ENCODE measurements at places on chromosomes 5 and 9. TPM values are rescaled to one million over a fixed set of nuclear protein-coding genes. Genes with fewer than 3 reads are reported as not detected.

- no peaks in the 10 kb centered on the region for H3K4me1 ChIP-seq
- no peak overlapping the region for H3K4me3 ChIP-seq
- no peak overlapping the region for H3K27ac ChIP-seq
- no peak for DNase-seq
- no peaks in the 10 kb centered on the region for H3K36me3 ChIP-seq
Observed at GRCh38 chr5:60497706-60498500, 202.1 kb downstream of the DEPDC1B start.

DNA sequence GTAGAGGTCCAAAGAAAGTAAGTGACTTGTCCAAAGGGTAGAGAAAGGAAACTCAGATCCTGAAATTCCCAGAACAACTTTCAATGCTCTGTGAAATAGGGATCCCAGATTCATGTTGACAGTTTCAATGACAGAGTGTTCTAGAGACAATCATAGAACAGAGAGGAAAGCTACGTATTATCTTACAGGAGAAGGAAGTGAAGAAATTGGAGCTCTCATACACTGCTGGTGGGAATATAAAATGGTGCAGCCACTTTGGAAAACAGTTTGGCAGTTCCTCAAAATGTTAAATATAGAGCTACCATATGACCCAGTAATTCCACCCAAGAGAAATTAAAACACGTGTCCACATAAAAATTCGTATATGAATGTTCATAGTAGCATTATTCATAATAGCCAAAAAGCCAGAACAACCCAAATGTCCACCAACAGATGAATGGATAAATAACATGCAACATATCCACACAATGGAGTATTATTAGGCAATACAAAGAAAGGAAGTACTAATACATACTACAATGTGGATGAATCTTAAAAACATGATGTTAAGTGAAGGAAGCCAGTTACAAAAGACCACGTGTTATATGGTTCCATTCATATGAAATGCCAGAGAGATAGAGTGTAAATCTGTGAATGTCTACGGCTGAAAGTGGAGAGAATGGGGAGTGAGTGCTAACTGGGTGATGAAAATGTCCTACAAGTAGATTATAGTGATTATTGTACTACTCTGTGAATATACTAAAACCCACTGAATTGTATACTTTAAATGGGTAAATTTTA, 197.1 kb downstream of the NTRK2 start:
- H3K27me3 ChIP-seq: peaks cover 5% of the 10 kb centered on the region
- no peaks in the 10 kb centered on the region for H3K36me3 ChIP-seq
- H3K27ac ChIP-seq: no peak overlapping the region
- no peaks in the 10 kb centered on the region for H3K4me1 ChIP-seq
- no peak for DNase-seq
- H3K4me3 ChIP-seq: no peak overlapping the region

DNA sequence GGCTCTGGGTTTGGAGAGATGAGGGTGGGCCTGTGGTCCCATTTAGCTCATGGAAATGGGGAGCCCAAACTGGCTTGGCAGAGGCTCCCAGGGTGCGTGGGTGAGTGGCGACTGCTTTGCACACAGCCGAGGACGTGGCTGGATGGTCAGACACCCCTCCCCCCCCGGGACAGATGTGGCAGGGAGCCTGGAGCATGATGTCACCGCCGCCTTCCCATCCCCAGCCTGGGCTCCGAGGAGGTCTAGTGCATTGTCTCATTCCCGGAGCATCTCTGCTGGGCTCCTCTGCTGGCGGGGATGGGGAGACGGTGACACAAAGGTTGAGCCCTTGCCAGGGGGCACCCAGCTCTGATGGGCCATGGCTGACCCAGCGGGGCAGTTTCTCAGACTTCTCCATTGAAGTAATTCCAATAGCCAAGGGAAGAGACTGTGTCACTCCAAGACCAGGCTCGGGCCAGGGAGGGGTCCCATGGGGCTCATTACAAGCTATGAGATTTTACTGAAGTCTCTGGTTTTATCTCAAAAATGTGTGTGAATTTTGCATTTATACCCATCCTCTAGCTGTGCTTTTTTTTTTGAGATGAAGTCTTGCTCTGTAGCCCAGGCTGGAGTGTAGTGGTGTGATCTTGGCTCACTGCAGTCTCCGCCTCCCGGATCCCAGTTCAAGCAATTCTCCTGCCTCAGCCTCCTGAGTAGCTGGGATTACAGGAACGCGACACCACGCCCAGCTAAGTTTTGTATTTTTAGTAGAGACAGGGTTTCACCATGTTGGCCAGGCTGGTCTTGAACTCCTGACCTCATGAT, 36.1 kb downstream of the HMCN2 start:
- H3K4me1 ChIP-seq: no peaks in the 10 kb centered on the region
- H3K36me3 ChIP-seq: no peaks in the 10 kb centered on the region
- no peak for DNase-seq
- no peak overlapping the region for H3K4me3 ChIP-seq
- H3K27me3 ChIP-seq: no peaks in the 10 kb centered on the region
- no peak overlapping the region for H3K27ac ChIP-seq

FOXD4L3 gene
- total RNA-seq: not detected

DNA sequence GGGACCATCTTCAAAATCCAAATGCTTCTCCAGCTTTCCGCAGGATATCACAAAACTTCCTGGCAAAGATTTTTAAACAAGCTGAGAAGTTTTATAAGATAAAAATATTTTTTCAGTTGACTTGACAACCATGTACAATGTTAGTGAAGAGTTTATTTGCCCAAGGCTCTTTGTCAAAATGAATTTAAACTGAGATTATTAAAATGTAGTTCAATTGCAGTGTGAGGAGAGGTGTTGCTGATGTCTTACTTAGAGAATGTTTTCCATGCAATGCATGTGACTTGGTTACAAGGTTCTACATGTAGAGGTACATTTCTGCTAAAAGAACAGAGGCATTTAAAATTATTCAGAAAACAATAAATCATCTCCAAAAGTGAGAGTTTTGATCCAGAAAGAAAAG, 131.4 kb upstream of the MINAR2 start:
- H3K27me3 ChIP-seq: no peaks in the 10 kb centered on the region
- H3K36me3 ChIP-seq: no peaks in the 10 kb centered on the region
- H3K4me3 ChIP-seq: no peak overlapping the region
- no peak overlapping the region for H3K27ac ChIP-seq
- DNase-seq: no peak
- H3K4me1 ChIP-seq: no peaks in the 10 kb centered on the region

GRCh38 chr5:60687927-60688720, 11.8 kb downstream of the DEPDC1B start:
- peaks cover 21% of the 10 kb centered on the region for H3K36me3 ChIP-seq
- no peaks in the 10 kb centered on the region for H3K27me3 ChIP-seq
- H3K4me1 ChIP-seq: peaks cover 4% of the 10 kb centered on the region
- DNase-seq: no peak
- no peak overlapping the region for H3K27ac ChIP-seq

- H3K4me1 ChIP-seq: peaks cover 48% of the 10 kb centered on the region
- peak overlapping the region; percentile 76 for H3K4me3 ChIP-seq
- peaks cover 9% of the 10 kb centered on the region for H3K27me3 ChIP-seq
Observed at GRCh38 chr9:110143485-110143884, 64.5 kb downstream of the C9orf152 start.

- no peak for DNase-seq
- peaks cover 8% of the 10 kb centered on the region for H3K4me1 ChIP-seq
- H3K27me3 ChIP-seq: peaks cover 14% of the 10 kb centered on the region
Observed at GRCh38 chr9:90044710-90045151, 439.9 kb downstream of the GADD45G start.

- DNase-seq: no peak
- H3K4me1 ChIP-seq: no peaks in the 10 kb centered on the region
Observed at GRCh38 chr9:70172532-70172931, 86.2 kb upstream of the SMC5 start.

GRCh38 chr9:136285501-136286358, 18.2 kb downstream of the CCDC187 start:
- H3K4me1 ChIP-seq: peaks cover 2% of the 10 kb centered on the region
- H3K27ac ChIP-seq: no peak overlapping the region
- no peaks in the 10 kb centered on the region for H3K27me3 ChIP-seq
- no peak for DNase-seq
- H3K4me3 ChIP-seq: no peak overlapping the region

BRD3 gene
- total RNA-seq: 54.1 TPM

DNA sequence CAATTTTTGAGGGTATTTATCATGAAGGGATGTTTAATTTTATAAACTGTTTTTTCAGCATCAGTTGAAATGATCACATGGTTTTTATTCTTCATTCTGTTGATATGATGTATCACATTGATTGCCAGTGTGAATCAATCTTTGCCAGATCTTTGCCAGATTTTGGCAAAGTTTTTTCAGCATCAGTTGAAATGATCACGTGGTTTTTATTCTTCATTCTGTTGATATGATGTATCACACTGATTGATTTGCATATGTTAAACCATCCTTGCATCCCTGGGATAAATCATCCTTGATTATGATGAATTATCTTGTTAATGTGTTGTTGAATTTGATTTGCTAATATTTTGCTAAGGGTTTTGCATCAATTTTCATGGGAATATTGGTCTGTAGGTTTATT, 140.9 kb upstream of the TAS2R1 start:
- no peak for DNase-seq
- H3K36me3 ChIP-seq: no peaks in the 10 kb centered on the region
- H3K4me3 ChIP-seq: no peak overlapping the region
- H3K27me3 ChIP-seq: no peaks in the 10 kb centered on the region

C9orf153 gene
- 0.30 TPM for total RNA-seq

DNA sequence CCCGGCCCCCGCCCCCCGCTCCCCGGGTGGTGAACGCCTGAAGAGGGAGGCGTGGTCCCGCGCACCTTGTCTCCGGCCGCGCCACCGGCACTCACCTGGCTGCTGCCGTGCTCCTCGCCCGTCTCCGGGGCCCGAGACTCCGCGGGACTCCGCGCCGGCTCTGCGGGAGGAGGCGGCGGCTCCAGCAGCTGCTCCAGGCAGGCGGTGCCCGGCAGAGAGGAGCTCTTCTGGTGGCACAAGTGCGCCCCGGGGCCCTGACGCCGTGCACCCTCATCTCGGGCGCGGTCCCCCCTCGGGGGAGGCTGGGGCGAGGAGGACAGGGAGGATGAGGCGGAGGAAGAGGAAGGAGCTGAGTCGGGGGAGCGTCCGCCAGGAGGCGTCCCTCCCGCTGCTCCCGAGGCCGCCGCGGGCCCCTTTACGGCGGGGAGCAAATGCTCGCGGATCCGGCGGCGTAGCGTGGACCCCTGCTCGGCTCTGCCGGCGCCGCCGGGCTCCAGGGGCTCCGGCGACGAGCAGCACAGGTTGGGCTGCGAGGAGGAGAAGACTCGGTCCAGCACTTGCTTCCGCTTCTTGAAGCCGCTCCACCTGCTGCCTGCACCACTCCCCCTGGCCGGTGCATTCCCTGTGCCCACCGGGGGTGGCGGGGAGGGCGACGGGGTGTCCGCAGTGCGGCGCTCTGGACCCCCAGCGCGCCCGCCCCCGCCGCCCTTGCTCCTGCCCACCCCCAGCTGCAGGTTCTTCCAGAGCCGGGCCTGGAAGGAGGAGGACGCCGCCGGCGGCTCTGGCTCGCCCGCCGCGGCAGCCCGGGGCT, 928 bp downstream of the MCTP1 start:
- DNase-seq: peak; percentile 62
- H3K4me3 ChIP-seq: peak overlapping the region; percentile 46
- no peaks in the 10 kb centered on the region for H3K36me3 ChIP-seq
- peaks cover 60% of the 10 kb centered on the region for H3K27me3 ChIP-seq

MEGF10 gene
- total RNA-seq: not detected

GOLGA1 gene
- 26.8 TPM for total RNA-seq

DNA sequence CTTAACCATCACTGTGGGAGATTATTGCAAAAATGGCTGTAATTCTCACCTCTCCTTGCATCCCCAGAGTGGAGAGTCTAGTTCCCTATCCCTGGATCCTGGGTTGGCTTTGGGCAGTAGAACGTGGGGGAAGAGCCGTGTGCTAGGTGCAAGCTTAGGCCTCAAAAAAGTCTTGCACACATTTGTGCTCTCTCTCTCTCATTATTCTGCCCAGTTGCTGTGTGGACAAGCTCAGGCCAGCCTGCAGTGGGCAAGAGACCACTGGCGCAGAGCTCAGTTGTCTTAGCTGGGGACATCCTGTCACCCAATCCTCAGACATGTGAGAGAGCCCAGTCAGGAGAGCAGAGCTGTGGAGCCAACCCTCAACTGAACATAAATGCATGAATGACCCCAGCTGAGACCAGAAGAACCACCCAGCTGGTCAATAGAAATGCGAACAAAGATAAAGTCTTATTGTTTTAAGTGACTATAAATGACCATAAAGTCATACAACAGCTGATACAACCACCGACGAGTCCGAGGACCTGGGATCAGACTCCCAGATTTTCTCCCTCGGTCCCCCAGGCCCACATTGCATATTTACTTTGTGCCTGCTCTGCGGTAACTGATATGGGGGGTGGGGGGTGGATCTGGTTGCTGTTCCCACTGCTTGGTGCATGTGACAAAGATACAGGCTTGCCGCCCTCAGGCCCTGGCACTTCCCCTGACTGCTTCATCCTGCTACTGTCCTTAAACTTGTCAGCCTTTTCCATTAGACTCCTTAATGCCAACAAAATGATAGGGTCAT, 166.4 kb upstream of the MVB12B start:
- H3K36me3 ChIP-seq: no peaks in the 10 kb centered on the region
- H3K4me3 ChIP-seq: no peak overlapping the region
- no peak for DNase-seq
- no peaks in the 10 kb centered on the region for H3K4me1 ChIP-seq

SV2C gene
- 0.03 TPM for total RNA-seq

- DNase-seq: no peak
- H3K4me1 ChIP-seq: no peaks in the 10 kb centered on the region
- no peaks in the 10 kb centered on the region for H3K27me3 ChIP-seq
- no peak overlapping the region for H3K4me3 ChIP-seq
Observed at GRCh38 chr9:119334745-119335144, 34.5 kb downstream of the BRINP1 start.

DNA sequence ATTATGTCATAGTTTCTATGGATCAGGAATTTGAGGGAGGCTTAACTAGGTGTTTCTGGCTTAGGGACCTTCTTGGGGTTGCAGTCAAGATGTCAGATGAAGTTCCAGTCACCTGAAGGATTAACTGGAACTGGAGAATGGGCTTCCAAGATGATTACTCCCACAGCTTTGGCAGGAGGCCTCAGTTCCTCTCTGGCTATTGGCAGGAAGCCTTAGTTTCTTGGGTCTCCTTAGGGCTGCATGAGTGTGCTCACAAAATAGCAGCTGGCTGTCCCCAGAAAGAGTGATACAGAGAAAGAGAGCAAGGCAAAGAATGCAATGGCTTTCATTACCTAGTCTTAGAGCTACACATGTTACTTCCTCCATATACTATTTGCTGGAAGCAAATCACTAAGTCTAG, 138.1 kb upstream of the TLE4 start:
- H3K4me3 ChIP-seq: no peak overlapping the region
- H3K27me3 ChIP-seq: no peaks in the 10 kb centered on the region
- DNase-seq: no peak
- H3K27ac ChIP-seq: no peak overlapping the region
- H3K36me3 ChIP-seq: no peaks in the 10 kb centered on the region

DNA sequence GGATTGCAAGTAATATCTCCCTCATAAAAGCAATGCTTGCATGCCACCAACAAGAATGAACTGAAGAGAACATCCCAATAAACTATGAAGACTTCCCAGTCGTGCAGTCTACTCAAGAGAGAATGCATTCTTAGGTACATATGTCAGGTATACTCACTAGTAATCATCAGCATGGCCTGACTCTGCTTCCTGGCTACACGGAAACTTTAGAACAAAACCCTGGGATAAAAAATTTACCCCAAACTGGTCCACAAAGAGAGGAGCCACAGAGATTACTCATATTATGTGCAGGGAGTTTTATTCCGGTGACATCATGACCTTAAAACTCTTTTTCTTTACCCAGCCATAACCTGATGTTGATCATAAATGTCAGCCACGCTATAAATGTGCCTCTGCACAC, 57.5 kb upstream of the PAPPA start:
- no peak overlapping the region for H3K27ac ChIP-seq
- no peaks in the 10 kb centered on the region for H3K4me1 ChIP-seq
- no peak for DNase-seq
- H3K36me3 ChIP-seq: no peaks in the 10 kb centered on the region
- H3K27me3 ChIP-seq: no peaks in the 10 kb centered on the region
- H3K4me3 ChIP-seq: no peak overlapping the region

BHMT2 gene
- not detected for total RNA-seq

All from activated naive CD8-positive, alpha-beta T cell treated with anti-CD3 and anti-CD28 coated beads, Interleukin-2, amount 10 ng/mL, durations not matched to agents 7 days and 5 days (primary cell).